ENCODE measurements at places on chromosomes 3 and 15. TPM values are rescaled to one million over a fixed set of nuclear protein-coding genes. Genes with fewer than 3 reads are reported as not detected.

- DNase-seq = no peak
Observed at GRCh38 chr3:128068156-128068620, 16.0 kb downstream of the SEC61A1 start.

GRCh38 chr3:105158286-105158685, 208.4 kb upstream of the ALCAM start:
- DNase-seq = no peak

- DNase-seq = no peak
Observed at GRCh38 chr3:50319181-50319893, 3.2 kb downstream of the HYAL2 start.

TPRG1 gene
- 0.64 TPM for polyA plus RNA-seq

DNA sequence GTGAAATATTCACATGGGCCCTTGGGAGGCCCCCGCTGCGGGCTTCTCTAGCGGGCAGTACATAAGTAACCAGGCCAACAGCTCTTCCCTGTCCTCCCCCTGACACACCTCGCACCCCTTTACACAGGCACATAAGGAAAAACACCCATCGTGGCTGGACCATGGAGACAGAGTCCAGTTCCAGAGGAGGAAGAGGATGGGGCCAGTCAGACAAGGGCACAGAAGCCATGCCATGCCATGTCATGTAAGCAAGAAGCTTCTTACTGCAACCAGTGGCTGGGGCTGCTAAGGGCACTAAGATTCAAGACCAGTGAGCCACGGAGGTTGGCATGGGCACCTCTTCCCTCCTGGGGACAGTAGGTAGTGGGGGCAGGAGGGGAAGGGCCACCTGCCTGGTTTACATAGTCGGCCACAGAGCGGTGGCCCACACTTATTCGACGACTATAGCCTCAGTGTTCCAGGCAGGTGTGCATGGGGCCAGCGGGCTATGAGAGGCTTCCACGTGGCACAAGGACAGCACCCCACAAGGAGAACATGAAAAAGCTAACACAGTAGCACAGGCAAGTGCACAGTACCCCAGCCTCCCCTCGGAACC, 5.7 kb upstream of the CYP11A1 start:
- DNase-seq = no peak

IL17RE gene
- 60.9 TPM for polyA plus RNA-seq
